Epithelial cell of proximal tubule (primary cell): ENCODE measurements at places on chromosomes 11 and 22. TPM values are rescaled to one million over a fixed set of nuclear protein-coding genes. Genes with fewer than 3 reads are reported as not detected.

GRCh38 chr22:28783786-28784671 lies 11.5 kb downstream of the CCDC117 start:
- DNase-seq, result no peak

The CD3G gene
- total RNA-seq, result not detected in 2 replicates

GRCh38 chr11:74592063-74592440 lies 330 bp upstream of the POLD3 start:
- no peak for DNase-seq

The UPK2 gene
- total RNA-seq, result 0.14 TPM in 1 of 2 replicates, not detected in the other

The PRR5L gene
- 5.9 and 13.2 TPM in 2 replicates for total RNA-seq
